ENCODE measurements at places on chromosomes 11 and 22. TPM values are rescaled to one million over a fixed set of nuclear protein-coding genes. Genes with fewer than 3 reads are reported as not detected.

Gene GUCY1A2
- total RNA-seq, result 0.22 TPM

Gene CADM1
- total RNA-seq, result 0.40 TPM

Gene SVIP
- total RNA-seq, result 10.7 TPM

Gene SYTL2
- total RNA-seq, result 0.20 TPM

Gene TM7SF2
- 15.3 TPM for total RNA-seq

Gene PNPLA5
- not detected for total RNA-seq

Gene TMPRSS5
- under 0.01 TPM for total RNA-seq

Gene CECR2
- total RNA-seq, result under 0.01 TPM

Measured in lung microvascular endothelial cell (primary cell).